NCI-H1105 treated with DMSO at 0.1 percent for 48 hours (cell line): ENCODE measurements at places on chromosomes 4 and X.

GRCh38 chr4:10183462-10183861 is 66.9 kb upstream of the WDR1 start:
- DNase-seq = no peak

DNA sequence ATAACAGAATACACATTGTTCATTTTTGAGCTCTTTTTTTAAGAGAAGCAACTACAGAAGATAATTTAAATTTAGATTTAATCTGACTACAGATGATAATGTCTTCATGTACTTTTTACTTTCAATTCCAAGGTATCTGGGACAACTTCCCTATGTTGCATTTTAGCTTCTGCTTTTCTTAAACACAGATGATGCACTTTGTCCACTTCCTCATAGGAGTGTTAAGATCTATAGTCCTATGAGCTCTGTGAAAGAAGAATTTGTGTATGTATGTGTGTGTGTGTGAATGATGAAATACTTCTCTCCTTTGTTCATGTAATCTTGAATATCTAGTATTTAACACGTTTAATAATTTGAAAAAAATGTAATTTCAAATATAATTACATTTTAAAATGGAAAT is 5.3 kb upstream of the FHIP1A start:
- no peak for DNase-seq

- DNase-seq = no peak
Measured at GRCh38 chr4:176735300-176735699, 57.4 kb downstream of the VEGFC start.

DNA sequence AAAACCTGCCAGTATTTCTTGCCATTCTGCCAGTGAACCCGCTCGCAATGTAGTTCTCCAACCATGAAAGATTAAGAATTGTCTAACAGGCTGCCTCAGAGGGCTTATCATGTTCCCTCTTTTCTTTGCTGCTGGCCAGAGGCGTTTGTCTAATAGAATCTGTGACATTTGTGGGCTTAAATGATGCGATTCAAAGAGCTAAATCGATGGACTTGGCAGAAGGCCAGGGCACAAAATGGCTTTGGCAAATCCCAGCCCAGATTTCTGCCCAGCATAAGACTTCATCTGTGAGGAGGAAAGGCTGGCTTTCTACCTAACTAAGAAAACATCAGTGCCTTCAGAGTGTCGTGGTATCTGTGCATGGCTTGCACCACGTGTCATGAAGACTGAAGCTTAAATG is 79.9 kb downstream of the TRPC5OS start:
- DNase-seq = peak; percentile 50

GRCh38 chrX:68846536-68846935 is 17.7 kb downstream of the EFNB1 start:
- DNase-seq = no peak

DNA sequence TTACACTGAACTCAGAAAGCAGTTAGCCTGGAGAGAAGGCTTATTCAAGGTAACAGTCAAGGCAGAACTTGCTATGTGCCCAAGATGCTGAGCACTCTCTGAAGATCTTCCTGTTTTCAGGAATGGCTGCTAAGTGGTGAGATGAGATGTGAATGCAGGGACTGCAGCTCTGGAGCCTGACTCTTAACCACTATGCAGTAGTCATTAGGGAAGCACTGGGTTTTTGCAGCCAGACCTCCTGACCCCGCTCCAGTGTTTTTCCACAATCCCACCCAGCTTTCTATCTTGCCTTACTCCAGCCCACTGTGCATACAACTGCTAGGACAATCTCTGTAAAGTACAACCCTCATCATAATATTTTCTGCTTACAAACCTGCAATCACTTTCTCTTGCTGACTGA is 95.2 kb upstream of the LNX1 start:
- no peak for DNase-seq

DNA sequence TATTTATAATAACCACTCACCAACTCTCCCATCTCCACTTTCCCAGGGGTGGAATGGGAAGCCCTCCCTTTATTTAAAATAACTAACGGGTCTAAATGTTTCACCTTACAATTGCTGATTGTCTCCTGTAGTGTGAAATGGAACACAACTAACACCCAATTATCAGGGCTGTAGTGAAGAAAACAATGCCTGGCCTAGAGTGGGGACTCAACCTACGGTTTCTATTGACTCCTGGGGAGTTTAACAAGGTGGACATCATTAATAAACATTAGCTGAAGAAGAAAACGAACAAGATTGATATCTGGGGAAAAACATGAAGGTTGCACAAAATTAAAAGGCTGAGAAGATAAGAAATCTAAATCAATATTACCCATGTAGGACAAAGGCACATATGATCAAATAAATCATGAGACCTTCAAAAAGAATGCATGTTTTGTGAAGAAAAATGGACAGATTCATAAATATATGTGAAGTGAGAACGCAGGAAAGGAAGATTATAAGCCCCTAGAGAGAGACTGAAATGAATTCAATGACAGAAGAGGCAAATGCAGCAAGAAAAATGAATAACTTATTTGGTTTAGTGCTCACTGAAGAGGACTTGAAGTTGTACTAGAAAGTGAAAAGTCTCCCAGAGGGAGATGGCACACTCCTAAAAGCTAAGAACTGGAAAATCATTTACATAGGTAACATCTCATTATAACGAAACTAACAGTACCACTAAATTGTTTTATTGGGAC is 593.0 kb upstream of the AADAT start:
- DNase-seq = no peak

DNA sequence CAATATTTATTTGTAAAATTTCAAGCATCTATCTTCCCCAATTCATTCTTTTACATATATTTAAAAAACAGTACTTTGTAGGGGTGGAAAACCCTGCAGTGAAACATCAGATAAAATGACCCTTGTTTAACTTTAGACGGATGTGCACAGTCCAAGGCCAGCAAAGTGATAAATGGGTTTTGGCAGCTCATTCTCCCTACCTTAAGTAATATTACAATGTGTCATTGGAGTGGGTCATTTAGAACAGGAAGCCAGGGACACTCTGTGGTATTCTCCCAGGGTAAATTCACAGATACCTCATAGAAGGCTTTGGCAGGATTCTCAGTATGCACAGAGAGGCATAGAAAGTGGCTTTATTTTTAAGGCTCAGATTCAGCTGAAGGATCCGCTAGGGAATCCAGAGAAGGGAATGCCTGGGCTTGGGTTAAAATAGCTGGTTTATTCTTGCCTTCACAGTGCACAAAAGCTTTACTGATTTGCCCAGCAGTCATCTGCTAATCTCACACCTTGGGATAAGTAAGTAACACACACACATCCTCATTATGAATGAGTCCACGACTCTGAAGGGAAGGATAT is 206.7 kb downstream of the RASL11B start:
- no peak for DNase-seq

GRCh38 chr4:117793845-117794480 is 240.3 kb upstream of the NDST3 start:
- DNase-seq = no peak

DNA sequence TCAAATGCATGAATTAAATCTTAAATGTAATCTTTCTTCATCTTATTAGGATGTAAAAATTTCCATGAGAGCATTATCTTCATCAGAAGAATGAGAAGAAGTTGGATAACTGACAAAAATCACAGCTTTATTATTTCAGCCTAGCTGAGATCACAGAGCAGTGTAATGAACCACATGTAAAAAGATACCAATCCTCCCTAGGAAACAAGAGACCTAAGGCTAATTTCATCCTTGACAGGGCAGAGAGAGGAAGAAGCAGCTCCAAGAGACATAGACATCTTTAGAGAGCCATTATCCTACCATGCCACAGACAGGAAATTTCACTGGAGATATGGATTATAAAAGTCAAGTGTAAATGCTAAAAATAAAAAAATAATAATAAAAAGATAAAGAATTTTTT is 40.9 kb upstream of the IL15 start:
- no peak for DNase-seq

GRCh38 chr4:105215609-105216313 is 69.1 kb downstream of the TET2 start:
- DNase-seq = no peak

- no peak for DNase-seq
Measured at GRCh38 chrX:119721487-119721886, 28.5 kb upstream of the SEPTIN6 start.

DNA sequence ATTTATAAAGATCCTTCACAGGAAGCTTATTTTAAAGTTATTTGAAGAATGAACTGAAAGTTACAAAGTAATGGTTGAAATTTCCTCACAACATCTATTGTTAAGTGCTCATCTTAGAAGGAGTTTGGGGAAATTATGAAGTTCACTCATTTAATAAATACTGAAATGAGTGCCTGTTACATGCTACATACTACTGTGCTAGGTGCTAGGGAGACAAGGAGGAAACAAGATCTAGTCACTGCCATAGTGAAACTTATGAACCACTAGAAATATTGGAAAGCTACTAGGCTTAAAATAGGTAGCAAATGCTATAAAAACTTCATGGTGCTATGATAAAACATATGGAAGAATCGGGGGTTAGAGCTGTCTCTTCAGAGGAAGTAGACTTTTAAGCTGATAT is 97.1 kb downstream of the JADE1 start:
- DNase-seq = no peak

DNA sequence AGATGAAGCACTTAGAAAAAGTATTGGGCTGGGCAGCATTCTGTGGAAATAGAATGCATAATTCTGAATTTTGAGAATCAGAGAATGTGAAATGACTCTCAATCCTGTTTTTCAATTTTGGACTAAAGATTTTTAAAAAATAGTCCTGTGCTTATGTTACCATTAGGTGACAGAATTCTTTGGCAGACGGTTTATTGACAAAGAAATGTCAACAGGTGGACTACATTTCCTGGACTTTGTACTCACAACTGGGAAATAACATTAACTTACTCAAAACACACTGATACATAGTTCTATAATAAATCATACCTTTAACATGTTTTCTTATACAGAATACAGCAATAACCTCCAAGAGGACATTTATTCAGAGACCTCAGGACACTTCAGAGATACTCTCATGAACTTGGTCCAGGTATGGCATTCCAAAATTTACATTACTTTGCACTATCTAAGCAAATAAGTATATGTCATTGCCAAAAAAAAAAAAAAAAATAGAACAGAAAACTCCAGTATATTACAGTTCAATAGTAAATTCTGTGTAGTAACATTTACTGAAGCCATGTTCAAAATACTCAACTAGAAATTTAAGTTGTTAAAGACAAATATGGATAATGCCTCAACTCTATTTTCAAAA is 72.7 kb downstream of the ANXA10 start:
- DNase-seq = no peak

DNA sequence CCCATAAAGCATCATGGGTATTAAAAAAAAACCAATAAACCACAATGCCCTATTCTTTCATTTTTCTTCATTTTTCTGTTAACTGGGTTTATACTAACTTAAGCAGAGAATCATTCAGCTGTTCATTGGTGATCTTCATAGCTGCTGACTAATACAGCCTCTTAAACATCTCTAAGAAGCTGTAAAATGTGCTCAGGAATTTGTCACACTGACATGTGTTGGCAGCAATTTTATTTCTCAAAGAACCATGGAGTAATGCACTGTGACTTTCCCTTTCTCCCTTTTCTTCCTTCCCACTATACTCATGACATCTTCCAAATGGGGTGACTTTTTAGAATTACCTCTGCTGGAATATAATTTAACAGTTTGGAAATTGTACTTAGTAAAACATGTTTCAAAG is 315.4 kb downstream of the ANTXR2 start:
- DNase-seq = no peak

DNA sequence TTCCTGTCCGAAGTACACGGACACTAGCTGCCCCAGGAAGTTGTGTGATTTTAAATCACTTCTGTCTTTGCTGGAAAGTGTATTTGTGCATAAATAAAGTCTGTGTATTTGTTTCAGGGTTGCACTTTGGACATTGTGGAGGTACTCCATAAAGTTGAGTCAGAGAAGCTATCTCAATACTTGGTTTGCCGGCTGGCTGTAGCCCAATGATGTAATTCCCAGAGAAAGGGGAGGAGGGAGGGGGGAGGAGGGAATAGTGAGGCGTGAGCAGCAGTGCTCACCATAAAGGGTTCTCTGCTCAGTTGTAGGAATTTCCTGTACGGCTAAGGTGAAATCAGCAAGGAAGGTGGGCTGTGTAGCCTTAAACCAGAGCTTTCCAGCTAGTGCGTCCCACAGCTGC is 7.5 kb downstream of the APEX2 start:
- no peak for DNase-seq

DNA sequence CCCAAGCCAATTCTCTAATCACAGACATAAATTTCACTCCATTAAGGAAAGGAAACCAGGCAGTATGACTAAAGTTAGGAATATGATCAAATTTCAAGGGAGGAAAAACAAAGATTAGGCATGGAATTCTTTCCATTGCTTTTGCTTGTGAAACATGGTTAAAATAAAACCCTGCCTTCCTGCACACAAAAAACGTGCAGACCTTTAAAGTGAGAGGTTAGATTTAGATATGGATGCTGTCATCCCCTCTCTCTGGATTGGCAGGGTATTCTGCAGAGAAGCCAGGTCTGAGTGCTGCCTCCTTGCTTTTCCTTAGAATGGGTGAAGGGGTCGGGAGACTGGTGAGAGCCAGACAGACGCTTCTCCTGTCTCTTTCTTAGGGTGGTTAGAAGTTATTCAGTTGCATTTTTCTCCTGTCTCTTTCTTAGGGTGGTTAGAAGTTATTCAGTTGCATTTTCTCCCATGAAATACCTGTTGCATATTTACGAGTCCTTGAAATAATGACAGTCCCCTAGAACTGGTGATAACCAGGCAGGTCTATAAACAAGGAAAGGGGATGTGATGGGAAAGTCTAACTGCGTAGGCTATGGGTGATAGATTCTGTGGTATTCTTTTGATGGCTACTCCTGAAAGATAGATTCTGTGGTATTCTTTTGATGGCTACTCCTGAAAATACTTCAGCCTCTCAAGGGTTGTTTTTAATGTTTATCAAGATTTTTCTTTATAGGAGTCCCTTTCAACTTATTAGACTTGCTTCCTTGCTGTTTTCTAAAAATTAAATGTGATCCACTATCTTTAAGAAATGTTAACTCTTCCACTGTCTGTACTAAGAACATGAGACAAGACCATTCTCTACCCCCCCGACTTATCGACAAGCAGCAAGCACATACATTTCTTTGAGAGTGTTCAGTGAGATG is 163.6 kb downstream of the SPRY1 start:
- DNase-seq = no peak

- DNase-seq = no peak
Measured at GRCh38 chr4:13547485-13548041, 3.3 kb upstream of the NKX3-2 start.

DNA sequence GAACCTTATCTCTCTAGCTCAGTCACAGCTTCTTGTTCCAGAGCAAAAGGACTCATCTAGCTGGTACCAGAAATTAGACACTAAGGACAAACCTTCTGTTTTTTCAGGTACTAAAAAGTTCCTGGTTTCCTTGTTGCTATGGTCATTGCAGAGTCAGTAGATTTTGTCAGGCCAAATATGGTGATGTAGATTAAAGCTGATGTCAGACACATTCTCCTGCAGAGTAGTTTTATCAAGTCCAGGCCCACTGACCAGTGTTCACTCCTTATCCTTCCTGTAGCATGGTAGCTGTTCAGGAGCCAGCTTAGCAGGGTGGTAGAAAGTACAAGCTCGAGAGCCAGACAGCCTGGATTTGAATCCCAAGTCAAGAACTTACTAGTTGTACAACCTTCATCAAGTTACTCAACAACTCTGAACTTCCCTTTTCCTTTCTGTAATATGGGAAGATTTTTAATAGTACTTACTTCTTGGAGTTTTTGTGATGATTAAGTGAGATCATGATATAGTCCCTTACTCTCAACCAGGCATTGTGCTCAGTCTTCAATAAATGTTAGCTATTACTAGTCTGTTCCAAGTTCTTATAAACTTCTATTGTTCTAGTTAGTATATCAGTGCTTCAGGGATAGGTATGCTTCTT is 17.9 kb downstream of the OCRL start:
- no peak for DNase-seq
